Right ventricle myocardium inferior (tissue), 1 donor: ENCODE measurements at places on chromosomes 7 and 10. TPM values are rescaled to one million over a fixed set of nuclear protein-coding genes. Genes with fewer than 3 reads are reported as not detected.

Gene NPFFR1
- total RNA-seq: not detected

Gene CYP3A4
- total RNA-seq: not detected

Gene SLC39A12
- not detected for total RNA-seq

Gene ABCB4
- total RNA-seq: 4.4 TPM

Gene PIP
- not detected for total RNA-seq

Gene CUZD1
- total RNA-seq: not detected

Gene COL13A1
- total RNA-seq: 1.0 TPM

Gene PDZD7
- total RNA-seq: 0.22 TPM

Gene FEZF1
- total RNA-seq: not detected

Gene PLEKHS1
- not detected for total RNA-seq

Gene TCAF1
- total RNA-seq: 38.7 TPM

Gene THNSL1
- 6.5 TPM for total RNA-seq

Gene FBXO24
- total RNA-seq: 0.41 TPM

Gene PYROXD2
- total RNA-seq: 10.7 TPM

Gene COL1A2
- 96.6 TPM for total RNA-seq

Gene FAM25C
- not detected for total RNA-seq

Gene TAS2R41
- total RNA-seq: not detected

Gene GOT1
- 507 TPM for total RNA-seq

Gene ADAM12
- 0.35 TPM for total RNA-seq

Gene RPEL1
- not detected for total RNA-seq

Gene RBP3
- not detected for total RNA-seq

Gene IGF2BP3
- total RNA-seq: not detected

Gene VWDE
- total RNA-seq: not detected

Gene PNLIPRP1
- not detected for total RNA-seq

Gene SFRP4
- 0.32 TPM for total RNA-seq

Gene HDAC9
- 25.3 TPM for total RNA-seq

Gene TRAPPC14
- 7.1 TPM for total RNA-seq

Gene TMEM120A
- total RNA-seq: 109 TPM

Gene MYO1G
- total RNA-seq: 1.9 TPM

Gene MYO3A
- total RNA-seq: not detected

Gene AGBL3
- total RNA-seq: 2.2 TPM

Gene LRRC18
- not detected for total RNA-seq

Gene WNT8B
- total RNA-seq: not detected

Gene BCAP29
- total RNA-seq: 113 TPM

Gene PAX4
- total RNA-seq: not detected

Gene RBP4
- total RNA-seq: 12.8 TPM
